ENCODE measurements at places on chromosomes 12 and 14. TPM values are rescaled to one million over a fixed set of nuclear protein-coding genes. Genes with fewer than 3 reads are reported as not detected.

GRCh38 chr12:72511906-72512305, 239.7 kb downstream of the TRHDE start:
- DNase-seq: no peak
- H3K27ac ChIP-seq: peak overlapping the region; percentile 35
- H3K27me3 ChIP-seq: no peaks in the 10 kb centered on the region
- H3K36me3 ChIP-seq: no peaks in the 10 kb centered on the region
- H3K4me3 ChIP-seq: peak overlapping the region; percentile 76

OR9K2 gene
- total RNA-seq: not detected

POTEG gene
- not detected for total RNA-seq

GRCh38 chr12:50615145-50615906, 110.5 kb downstream of the DIP2B start:
- peaks cover 17% of the 10 kb centered on the region for H3K4me1 ChIP-seq
- no peaks in the 10 kb centered on the region for H3K27me3 ChIP-seq
- no peaks in the 10 kb centered on the region for H3K36me3 ChIP-seq
- H3K4me3 ChIP-seq: no peak overlapping the region
- DNase-seq: no peak
- H3K27ac ChIP-seq: peak overlapping the region; percentile 89

RHNO1 gene
- total RNA-seq: 51.7 TPM

NUBPL gene
- 16.5 TPM for total RNA-seq

DNA sequence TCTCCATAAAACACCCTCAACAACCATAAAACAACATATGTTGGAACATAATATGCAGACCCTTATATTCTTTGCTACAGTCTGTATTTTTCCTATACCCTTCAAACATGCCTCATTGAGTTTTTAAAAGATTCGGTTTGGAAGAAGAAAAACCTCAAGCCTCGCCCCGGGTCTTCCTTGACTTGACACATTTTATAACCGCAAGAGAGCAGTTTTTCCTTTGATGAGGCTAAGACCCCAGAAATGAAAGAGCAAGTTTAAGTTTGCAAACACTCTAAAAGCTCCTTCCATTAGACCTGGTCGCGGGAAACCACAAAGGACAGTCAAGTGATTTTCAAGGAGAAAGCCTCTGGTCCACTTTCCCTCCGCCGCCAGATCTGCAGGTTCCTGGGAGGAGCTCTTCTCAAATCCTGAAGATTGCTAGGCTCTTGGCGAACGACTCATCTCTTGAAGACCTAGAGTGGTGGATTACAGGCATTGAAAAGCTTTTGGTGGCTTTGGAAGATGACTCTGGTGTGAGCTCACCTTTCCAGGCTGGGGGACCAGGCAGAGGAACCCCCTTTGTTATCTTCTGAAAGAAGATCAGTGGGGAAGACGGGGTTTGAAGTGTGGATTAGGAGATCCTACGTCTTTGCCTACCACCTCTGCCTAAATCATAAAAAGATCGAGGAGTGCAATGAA, at the start of gene ASCL4:
TSS of gene ASCL4 (plus strand) at position 356 of the 681 bp plus-strand sequence. CDS start 515 bp downstream, outside the sequence.
- H3K4me3 ChIP-seq: peak within 1 kb of the TSS; percentile 69
- H3K27me3 ChIP-seq: peaks cover 85% of the 10 kb centered on the region
- DNase-seq: no peak
- no peaks in the 10 kb centered on the region for H3K36me3 ChIP-seq

DNA sequence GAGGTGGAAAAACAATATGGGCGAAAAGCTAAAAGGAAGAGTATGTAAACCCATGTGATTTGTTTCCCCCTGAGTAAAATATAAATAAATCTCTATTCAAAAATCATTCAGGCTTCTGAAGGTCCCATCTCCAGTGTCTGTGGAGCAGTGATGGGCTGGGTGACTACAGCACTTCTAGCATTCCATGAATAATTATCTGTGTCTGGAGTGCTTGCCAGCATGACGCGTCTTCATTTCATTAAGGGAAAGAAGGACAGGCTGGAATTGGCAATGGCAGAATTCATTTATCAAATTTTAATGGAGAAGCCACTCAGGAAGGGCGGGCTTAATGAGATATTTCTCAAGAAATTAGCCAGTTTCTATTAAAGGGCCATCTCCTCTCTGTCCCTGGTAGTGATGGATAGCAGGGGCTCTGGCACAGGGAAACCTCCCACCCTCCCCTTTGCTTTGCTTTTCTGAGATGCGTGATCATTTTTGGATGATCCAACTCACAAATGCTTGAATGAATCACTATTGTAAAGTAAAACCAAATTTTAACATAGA, 916.3 kb upstream of the SEL1L start:
- no peaks in the 10 kb centered on the region for H3K36me3 ChIP-seq
- H3K4me1 ChIP-seq: peaks cover 10% of the 10 kb centered on the region
- no peak overlapping the region for H3K4me3 ChIP-seq
- no peak overlapping the region for H3K27ac ChIP-seq
